ENCODE measurements at places on chromosomes 6 and 20. TPM values are rescaled to one million over a fixed set of nuclear protein-coding genes. Genes with fewer than 3 reads are reported as not detected.

DNA sequence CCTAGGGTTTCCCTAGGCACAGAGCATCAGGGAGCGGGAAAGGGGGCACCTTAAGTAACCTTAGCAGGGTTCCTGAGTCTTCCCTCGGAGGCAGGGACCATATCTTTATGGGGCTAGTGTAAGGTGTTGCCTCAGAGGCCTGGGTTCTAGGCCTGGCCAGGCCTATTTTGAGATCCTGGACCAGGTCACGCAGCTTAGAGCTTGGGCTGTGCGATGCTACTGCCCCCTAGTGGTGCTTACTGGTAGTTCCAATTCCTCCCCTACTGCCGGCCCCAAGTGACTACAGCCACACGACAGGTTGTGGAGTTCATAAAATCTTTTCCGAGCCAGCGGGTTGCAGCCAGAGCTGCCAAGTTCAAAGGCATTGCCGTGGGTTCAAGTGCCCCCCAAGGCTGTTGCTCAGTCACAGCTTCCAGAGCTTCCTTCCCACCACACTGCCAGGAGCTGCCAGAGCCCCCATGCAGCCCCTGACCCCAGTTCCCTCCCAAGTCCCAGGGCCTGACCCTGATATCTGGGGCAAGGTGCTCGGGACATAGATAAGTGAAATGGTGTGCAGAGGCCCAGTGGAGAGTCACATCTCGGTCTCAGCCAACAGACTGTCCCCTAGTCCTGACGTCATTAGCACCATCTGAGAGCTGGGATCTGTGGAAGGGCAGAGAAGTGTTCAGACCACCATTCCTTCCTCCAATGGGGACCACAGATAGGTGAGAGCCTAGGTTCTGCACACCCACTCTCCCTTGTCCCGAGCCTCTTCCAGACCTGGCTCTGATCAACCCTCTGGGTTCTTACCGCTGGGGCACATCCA is 3.3 kb downstream of the LRRC73 start:
- H3K27ac ChIP-seq = no peak overlapping the region
- DNase-seq = peak; percentile 87
- no peaks in the 10 kb centered on the region for H3K27me3 ChIP-seq
- peaks cover 48% of the 10 kb centered on the region for H3K36me3 ChIP-seq
- peaks cover 29% of the 10 kb centered on the region for H3K4me1 ChIP-seq

DNA sequence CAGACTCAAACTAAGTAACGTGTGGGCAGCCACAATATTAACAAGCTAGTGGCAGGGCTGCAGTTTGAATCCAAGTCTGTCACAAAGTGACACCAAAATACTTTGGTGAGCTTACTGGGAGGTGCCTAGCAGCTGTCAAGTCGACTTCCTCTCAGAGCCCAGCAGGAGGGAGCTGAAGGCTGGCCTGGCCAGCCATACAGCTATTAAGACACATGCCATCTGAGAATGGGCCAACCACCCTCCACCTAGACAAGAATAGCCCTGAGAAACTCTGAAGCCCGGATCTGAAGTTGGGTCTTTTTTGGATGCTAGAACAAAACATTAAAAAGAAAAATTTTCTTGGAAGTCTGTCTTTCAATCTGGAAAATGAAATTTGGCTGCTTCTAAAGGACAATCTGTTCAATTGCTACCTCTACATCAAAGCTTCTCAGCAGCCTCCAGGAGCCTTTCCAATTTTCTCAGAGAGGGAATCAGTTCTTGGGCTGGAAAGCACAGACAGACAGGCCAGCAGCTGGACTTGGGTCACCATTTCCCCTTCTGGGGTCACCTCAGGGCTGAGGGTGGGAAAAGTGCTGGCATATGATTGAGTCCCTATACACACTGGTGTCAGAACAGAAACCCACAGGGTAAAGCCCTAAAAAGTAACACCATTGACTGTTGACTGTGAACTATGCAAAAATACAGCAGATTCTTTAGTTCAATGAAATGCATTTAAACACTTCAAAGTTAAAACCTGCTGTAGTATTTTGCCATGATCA is 42.9 kb downstream of the UQCC1 start:
- H3K4me1 ChIP-seq = peaks cover 2% of the 10 kb centered on the region
- H3K27me3 ChIP-seq = no peaks in the 10 kb centered on the region
- no peak for DNase-seq
- peaks cover 43% of the 10 kb centered on the region for H3K36me3 ChIP-seq
- H3K27ac ChIP-seq = no peak overlapping the region

DNA sequence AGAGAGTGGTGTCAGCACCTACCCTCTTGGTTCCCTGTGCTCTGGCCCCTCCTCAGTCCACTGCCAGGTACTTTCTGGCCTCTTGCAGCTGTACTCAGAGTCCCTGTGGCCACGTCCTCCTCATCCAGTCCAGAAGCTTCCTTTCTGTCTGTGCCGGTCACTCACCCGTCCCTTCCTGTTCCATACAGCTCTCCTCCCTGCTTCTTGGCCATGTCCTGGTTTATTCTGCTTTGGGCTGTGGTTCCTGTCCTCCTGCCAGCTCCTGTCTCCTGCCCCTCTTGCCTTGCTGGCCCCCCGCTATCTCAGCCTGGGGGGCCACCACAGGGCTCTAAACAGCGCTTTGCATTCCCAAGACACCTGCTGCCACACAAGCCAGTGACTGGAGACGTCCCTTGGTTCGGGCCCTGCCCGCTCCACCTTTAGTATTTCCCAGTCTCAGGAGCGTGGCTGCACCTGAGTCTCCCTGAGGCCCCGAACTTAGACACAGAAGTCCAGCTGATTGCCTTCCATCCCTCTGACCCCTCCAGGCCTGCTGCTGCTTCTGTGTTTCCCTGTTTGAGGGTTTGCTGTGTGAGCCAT is 15.5 kb upstream of the RBM38 start:
- no peak overlapping the region for H3K4me3 ChIP-seq
- H3K27ac ChIP-seq = no peak overlapping the region

DNA sequence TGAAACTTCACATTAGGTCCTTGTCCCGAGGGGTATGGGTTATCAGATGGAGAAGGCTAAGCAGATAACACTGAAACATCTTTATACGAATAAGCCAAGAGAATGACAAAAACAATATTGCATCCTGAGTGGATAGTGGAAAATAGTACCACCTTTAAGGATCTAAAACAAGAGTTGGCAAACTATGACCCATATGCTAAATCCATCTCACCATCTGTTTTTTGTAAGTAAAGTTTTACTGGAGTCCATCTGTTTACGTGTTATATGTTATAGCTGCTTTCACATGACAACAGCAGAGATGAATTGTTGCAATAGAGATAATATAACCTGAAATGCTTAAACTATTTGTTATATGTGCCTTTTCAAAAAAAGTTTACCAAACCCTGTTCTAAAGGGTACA is 76.1 kb upstream of the TRDN start:
- no peaks in the 10 kb centered on the region for H3K36me3 ChIP-seq
- H3K4me1 ChIP-seq = no peaks in the 10 kb centered on the region
- no peaks in the 10 kb centered on the region for H3K27me3 ChIP-seq
- DNase-seq = no peak

DNA sequence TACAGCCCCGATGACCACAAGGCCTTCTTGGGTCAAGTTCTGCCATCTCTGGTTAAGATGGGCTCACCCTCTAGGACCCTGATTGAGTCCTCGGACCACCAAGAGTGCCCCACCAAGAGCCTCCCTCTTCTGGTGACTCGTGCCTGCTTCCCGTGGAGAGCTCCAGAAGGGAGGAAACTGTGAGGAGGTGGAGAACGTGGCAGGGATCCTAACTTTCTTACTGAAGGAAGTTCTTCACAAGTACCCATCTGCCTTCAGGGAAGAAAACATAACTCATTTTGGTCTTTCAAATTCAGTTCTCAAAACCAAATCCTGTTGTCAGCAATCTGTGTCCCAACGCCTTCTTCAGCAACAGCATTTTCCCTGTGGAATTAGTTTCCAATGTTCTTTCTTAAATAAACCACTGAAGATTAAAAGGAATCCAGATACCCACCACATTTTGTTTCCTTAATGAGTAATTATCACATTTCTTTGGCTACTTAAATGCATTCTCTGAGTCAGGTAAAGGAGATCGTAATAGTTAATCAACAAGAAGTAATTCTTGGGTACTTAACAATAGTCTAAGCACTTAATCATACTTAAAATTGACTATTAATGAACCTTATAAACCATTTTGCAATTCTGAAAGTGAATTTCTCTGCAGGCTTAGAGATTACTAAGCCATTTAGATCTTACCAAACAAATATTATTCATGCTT is 185.8 kb upstream of the SGK1 start:
- no peaks in the 10 kb centered on the region for H3K27me3 ChIP-seq
- H3K36me3 ChIP-seq = no peaks in the 10 kb centered on the region
- peaks cover 22% of the 10 kb centered on the region for H3K4me1 ChIP-seq
- H3K4me3 ChIP-seq = no peak overlapping the region

GRCh38 chr6:53103993-53104675 is 38.9 kb downstream of the FBXO9 start:
- no peaks in the 10 kb centered on the region for H3K4me1 ChIP-seq
- no peak for DNase-seq
- H3K27me3 ChIP-seq = no peaks in the 10 kb centered on the region
- H3K27ac ChIP-seq = no peak overlapping the region
- peaks cover 36% of the 10 kb centered on the region for H3K36me3 ChIP-seq
- no peak overlapping the region for H3K4me3 ChIP-seq

GRCh38 chr20:63432577-63433325 is 39.7 kb downstream of the KCNQ2 start:
- no peak for DNase-seq
- H3K27me3 ChIP-seq = peaks cover 42% of the 10 kb centered on the region

COL19A1 gene
- not detected for total RNA-seq

- H3K36me3 ChIP-seq = no peaks in the 10 kb centered on the region
- DNase-seq = no peak
- H3K4me1 ChIP-seq = peaks cover 47% of the 10 kb centered on the region
Observed at GRCh38 chr6:1312203-1312472, 240 bp downstream of the FOXQ1 start.

GRCh38 chr6:4128072-4128471 is 7.3 kb downstream of the ECI2 start:
- no peaks in the 10 kb centered on the region for H3K4me1 ChIP-seq
- DNase-seq = no peak
- H3K27ac ChIP-seq = no peak overlapping the region

BTN3A1 gene
- 11.4 TPM for total RNA-seq

DNA sequence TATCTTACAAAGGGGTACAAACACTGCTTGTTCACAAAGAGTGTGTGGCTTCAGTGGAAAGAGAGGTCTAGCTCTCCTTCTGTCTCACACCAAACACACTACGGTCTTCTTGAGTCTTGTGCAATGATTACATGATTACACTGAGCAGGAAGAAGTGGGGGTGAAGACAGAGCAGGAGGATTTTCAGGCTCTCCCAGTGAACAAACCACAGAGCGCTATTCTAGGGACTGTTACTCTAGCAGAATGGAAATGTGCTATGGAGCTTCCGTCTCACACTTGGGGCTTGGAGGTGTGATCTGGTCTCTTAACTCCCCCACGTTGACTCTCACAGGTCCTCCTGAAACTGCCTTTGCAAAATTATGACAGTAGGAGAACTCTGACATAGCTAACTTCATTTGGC is 203.4 kb downstream of the MYLK4 start:
- H3K27me3 ChIP-seq = no peaks in the 10 kb centered on the region
- no peaks in the 10 kb centered on the region for H3K36me3 ChIP-seq
- no peaks in the 10 kb centered on the region for H3K4me1 ChIP-seq
- no peak overlapping the region for H3K27ac ChIP-seq
- no peak for DNase-seq

STX11 gene
- total RNA-seq = 13.4 TPM

UBR2 gene
- total RNA-seq = 37.9 TPM

- no peaks in the 10 kb centered on the region for H3K4me1 ChIP-seq
- H3K27me3 ChIP-seq = no peaks in the 10 kb centered on the region
- no peaks in the 10 kb centered on the region for H3K36me3 ChIP-seq
- no peak overlapping the region for H3K4me3 ChIP-seq
- DNase-seq = no peak
- no peak overlapping the region for H3K27ac ChIP-seq
Observed at GRCh38 chr6:50116797-50117542, 67.2 kb upstream of the DEFB112 start.

MCHR2 gene
- total RNA-seq = not detected

DNA sequence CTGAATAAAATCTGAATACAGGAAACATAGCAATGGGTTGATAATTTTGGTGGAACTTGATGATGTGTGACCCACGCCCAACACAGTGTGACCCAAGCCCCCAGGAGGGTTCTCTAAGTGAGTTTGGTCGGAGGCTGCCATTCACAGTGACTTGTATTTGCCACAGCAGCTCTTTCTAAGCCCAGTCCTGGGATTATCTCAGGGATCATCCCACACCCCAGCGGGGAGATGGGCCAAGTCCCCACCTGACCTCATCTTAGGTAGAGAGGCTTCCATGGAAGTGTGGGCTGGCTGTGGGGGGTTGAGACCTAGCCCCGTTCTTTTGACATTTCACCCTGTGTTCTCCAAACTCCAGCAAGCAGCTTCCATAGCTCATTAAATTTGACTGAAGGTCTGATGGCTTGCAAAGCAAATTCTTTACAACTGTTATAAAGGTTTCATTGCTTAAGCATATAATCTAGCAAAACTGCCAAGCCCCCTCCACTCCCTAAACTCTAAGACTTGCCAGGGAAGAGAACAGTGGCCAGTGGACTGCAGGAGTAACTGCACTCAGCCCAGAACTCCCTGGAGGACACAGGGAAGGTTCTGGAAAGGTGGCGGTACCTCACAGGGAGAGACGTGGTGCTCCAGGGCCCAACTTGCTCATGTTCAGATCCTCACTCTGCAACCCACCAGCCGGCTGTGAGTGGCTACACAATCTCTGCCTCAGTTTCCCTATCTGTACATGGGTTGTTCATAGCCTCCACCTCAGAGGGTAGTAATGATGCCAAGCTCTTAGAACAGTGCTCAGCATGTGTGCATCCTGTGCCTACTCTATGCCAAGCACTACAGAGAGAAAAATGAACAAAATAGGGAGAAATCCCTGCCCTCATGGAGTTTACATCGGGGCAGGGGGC is 1.0 kb upstream of the PCK1 start:
- no peak overlapping the region for H3K27ac ChIP-seq
- no peak overlapping the region for H3K4me3 ChIP-seq
- H3K4me1 ChIP-seq = peaks cover 5% of the 10 kb centered on the region

ENPP5 gene
- 4.0 TPM for total RNA-seq

- no peak overlapping the region for H3K27ac ChIP-seq
- no peaks in the 10 kb centered on the region for H3K36me3 ChIP-seq
- H3K4me1 ChIP-seq = peaks cover 33% of the 10 kb centered on the region
- H3K27me3 ChIP-seq = peaks cover 53% of the 10 kb centered on the region
- DNase-seq = no peak
- no peak overlapping the region for H3K4me3 ChIP-seq
Observed at GRCh38 chr6:150138638-150139037, 4.2 kb upstream of the PPP1R14C start.

- no peak overlapping the region for H3K27ac ChIP-seq
- H3K4me1 ChIP-seq = no peaks in the 10 kb centered on the region
- H3K36me3 ChIP-seq = no peaks in the 10 kb centered on the region
Observed at GRCh38 chr6:19632230-19632629, 204.9 kb upstream of the ID4 start.

TMEM74B gene
- 3.9 TPM for total RNA-seq

GRCh38 chr6:52647199-52647598 is 23.7 kb upstream of the TMEM14A start:
- no peaks in the 10 kb centered on the region for H3K4me1 ChIP-seq
- no peak for DNase-seq
- H3K27ac ChIP-seq = no peak overlapping the region

GRCh38 chr6:107763946-107764345 is 60.2 kb downstream of the SCML4 start:
- H3K4me1 ChIP-seq = no peaks in the 10 kb centered on the region
- H3K27ac ChIP-seq = no peak overlapping the region
- no peaks in the 10 kb centered on the region for H3K27me3 ChIP-seq
- H3K36me3 ChIP-seq = no peaks in the 10 kb centered on the region

NMBR gene
- not detected for total RNA-seq

BPIFA1 gene
- total RNA-seq = not detected

Measured in suprapubic skin (tissue), 4 donors.